ENCODE measurements at places on chromosomes 16 and 17.

- no peak for DNase-seq
Observed at GRCh38 chr17:9290226-9290613, 268.9 kb downstream of the NTN1 start.

- no peak for DNase-seq
Observed at GRCh38 chr16:86070484-86070883, 171.5 kb downstream of the IRF8 start.

DNA sequence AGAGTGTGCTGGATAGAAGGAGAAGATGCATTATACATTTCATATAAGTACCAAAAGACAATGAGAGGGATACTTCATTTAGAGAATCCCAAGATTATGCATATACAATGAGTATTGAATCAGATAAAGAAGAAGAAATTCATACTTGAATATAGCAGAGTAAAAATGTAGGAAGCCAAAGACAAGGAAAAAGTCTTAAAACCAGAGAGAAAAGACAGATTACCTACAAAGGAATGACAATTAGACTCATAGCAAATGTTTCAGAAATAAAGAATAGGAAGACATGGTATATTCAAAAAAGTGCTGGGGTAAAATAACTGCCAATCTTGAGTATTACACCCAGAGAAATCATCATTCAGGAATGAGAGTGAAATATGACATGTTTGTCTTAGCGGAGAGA is 6.8 kb upstream of the MSI2 start:
- DNase-seq: no peak

GRCh38 chr17:9937901-9938300 is 32.8 kb upstream of the RCVRN start:
- peak; percentile 19 for DNase-seq

GRCh38 chr16:23694265-23694643 is 15.6 kb downstream of the PLK1 start:
- no peak for DNase-seq

DNA sequence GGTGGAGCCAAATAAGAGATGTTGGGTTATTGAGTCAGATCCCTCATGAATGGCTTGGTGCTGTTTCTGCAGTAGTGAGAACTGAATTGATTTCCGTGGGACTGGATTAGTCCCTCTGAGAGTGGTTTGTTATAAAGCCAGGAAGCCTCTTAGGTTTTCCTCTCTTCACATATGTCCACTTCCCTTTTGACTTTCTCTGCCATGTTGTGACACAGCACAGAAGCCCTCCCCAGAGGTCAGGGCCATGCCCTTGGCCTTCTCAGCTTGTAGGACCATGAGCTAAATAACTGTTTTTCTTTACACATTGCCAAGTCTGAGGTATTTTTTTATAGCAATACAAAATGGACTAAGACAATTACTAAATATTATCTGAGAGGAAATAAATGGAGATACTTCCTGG is 10.3 kb upstream of the HAPSTR1 start:
- no peak for DNase-seq

DNA sequence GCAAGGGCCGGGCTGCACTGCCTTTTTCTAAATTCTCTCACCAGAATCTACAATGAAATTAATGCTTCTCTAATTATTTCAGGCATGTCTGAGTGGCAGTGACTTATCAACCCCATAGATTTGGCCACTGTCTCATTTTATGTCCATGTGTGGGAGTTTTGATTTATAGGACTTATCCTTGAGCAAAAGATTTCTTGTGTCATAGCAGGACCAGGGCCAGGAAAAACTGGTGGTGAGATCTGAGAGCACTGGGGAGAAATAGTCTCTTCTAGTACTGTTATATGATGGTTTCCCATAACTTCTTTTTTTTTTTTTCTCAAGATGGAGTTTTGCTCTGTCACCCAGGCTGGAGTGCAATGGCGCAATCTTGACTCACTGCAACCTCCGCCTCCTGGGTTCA is 1.5 kb upstream of the KRT23 start:
- peak; percentile 48 for DNase-seq

DNA sequence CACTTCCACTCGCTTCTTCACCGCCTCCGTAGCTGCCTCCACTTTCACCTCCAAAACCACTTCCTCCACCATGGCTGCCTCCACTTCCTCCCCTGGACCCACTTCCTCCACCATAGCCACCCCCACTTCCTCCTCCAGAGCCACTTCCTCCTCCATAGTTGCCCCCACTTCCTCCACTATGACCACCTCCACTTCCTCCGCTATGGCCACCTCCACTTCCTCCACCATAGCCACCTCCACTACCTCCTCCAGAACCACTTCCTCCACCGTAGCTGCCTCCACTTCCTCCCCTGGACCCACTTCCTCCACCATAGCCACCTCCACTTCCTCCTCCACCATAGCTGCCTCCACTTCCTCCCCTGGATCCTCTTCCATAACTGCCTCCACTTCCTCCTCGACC is 4.5 kb downstream of the KRT9 start:
- DNase-seq: no peak

DNA sequence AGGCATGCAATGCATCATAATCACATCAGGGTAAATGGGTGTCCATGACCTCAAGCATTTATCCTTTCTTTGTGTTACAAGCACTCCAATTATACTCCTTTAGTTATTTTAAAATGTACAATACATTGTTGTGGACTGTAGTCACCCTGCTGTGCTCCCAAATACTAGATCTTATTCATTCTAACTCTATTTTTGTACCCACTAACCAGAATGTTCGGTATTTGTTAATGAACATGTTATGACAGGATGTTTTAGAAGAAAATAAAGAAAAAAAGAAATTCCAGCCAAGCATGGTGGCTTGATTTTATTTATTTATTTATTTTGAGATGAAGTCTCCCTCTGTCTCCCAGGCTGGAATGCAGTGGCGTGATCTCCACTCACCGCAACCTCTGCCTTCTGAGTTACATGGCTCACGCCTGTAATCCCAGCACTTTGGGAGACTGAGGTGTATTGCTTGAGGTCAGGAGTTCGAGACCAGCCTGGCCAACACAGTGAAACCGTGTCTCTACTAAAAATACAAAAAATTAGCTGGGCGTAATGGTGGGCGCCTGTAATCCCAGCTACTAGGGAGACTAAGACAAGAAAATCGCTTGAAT is 1.8 kb upstream of the NDE1 start:
- no peak for DNase-seq

DNA sequence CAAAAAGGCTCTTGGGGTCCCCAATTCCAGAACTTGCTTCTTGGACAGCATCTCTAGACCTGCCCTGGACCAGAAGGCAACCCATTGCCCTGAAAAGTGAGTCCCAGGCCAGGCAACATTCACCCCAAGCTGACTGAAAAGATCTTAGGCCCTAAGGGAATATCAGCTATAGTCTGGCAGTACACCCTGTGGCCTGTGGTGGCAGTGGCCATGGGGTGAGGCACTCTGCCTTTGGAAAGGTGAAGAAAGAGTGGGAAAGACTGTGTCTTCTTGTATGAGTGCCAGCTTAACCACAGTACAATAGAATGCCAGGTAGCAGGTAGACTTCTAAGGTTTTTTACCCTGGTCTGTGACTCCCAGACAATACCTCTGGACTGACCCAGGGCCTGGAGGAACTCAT is 564.5 kb downstream of the CDH8 start:
- no peak for DNase-seq

Measured in fibroblast of skin of abdomen (primary cell).